Nephron progenitor cell (in vitro differentiated cells): ENCODE measurements at places on chromosomes 1 and 21.

GRCh38 chr1:21313203-21313885, 23.1 kb upstream of the ECE1 start:
- no peak for DNase-seq

- no peak for DNase-seq
Measured at GRCh38 chr1:15948595-15949452, 27.1 kb downstream of the ZBTB17 start.

DNA sequence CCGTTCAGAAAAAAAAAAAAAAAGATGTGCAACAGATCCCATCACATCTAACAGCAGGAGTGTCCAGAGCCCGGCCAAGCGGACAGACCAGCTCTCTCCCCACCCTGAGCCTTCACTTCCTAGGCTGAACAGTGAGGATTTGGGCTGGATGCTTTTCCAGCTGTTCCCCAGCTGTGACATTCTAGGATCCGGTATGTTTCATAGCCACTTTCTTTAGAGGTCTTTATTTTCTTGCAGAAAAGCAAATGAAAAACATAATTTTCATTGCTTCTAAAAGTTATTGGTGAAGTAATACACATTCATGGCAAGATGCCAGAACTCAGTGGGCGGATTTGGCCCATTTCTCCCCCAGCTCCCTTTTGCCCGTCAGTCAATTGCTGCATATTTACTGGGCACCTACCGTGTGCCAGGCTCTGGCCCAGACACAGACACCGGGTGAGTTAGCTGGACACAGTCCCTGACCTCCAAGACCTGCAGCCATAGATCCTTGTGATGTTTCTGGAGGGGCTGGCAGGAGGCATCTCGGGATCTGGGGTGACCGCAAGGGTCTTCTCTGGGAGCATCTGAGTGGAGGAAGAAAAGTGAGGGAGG, 213.7 kb upstream of the VAMP3 start:
- no peak for DNase-seq

GRCh38 chr1:44546403-44547053, 127.8 kb downstream of the TMEM53 start:
- no peak for DNase-seq

DNA sequence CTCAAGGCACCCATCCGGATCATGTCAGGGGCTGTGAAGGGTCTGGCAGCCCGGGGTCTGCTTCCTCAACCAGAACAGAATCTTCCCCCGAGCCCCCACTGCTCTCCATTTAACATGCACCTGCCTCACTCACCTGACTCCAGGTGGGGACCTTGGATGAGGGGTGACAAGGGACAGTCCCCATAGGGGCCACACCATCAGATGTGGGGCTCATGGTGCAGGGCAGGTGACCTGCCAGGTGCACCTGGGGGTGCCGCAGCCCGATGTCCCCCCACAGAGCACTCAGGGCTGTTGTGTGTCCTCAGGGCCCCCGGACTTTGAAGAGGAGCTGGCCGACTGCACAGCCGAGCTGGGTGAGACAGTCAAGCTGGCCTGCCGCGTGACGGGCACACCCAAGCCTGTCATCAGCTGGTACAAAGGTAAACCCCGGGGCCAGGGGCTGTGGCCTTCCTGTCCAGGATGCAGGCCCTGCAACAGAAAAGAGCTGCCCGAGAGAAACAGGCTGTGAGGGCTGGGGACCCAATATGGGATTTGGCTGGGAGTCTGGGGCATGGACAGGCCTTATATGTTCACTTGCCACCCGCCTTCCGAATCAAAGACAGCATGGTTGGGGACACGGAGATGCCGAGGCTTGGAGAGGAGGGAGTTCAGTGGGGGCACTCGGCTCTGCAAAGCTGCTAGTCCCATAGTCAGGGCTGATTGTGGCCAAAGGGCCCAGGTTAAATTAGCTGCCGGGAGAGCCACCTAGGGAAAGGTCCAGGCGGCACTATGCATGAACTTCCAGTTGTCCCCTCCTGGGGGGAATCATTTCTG, 64.6 kb downstream of the TRIM11 start:
- peak; percentile 0 for DNase-seq
